Left renal cortex interstitium (tissue), 4 donors: ENCODE measurements at places on chromosomes 3 and 15.

DNA sequence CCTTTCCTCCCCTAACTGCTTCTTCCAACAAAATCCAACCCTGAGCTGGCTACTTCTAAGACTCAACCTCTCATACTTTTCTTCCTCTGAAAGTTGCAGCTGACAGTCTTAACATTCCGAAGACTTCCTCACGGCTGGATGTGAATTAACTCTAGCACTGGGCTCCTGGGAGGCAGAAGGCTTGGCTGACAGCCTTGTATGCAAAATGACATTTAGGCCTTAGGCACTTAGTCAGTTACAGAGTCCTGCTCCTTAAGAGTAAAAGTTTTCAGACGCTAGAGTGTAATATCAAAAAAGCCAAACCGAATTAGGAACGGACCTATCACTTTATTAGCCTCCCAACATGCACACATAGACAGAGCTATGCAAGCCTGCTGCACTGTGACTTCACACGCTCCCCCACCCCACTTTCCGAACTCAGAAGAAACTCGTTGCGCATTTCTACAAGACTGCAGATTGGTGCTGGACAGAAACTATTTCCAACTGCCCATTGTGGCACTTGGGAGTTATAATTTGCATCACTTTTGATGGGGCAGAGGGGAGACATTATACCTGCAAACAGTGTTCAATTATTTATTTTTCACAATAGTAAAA, 15.5 kb upstream of the ANXA2 start:
- DNase-seq = no peak

- DNase-seq = no peak
These were observed 202.1 kb downstream of the GREM1 start for GRCh38 chr15:32919749-32920414.

- no peak for DNase-seq
These were observed 103.0 kb downstream of the SUCNR1 start for GRCh38 chr3:151976211-151977050.

GRCh38 chr3:69499899-69500421, 114.1 kb upstream of the FRMD4B start:
- no peak for DNase-seq

- DNase-seq = no peak
These were observed 265.3 kb downstream of the TBL1XR1 start for GRCh38 chr3:176931991-176932390.
